Hair follicle dermal papilla cell (primary cell): ENCODE measurements at places on chromosomes 6 and 20. TPM values are rescaled to one million over a fixed set of nuclear protein-coding genes. Genes with fewer than 3 reads are reported as not detected.

The B4GALT5 gene
- 30.8 and 32.9 TPM in 2 replicates for total RNA-seq

The PDE10A gene
- 0.24 and 0.97 TPM in 2 replicates for total RNA-seq

The PKIB gene
- 0.12 and 0.16 TPM in 2 replicates for total RNA-seq

The RAET1G gene
- total RNA-seq = 1.3 and 1.9 TPM in 2 replicates

The NINL gene
- 10.6 and 16.4 TPM in 2 replicates for total RNA-seq

The OSBPL2 gene
- total RNA-seq = 45.4 and 46.6 TPM in 2 replicates

The GSTA3 gene
- not detected in 2 replicates for total RNA-seq

The CTCFL gene
- not detected in 2 replicates for total RNA-seq

The PTGIS gene
- total RNA-seq = 6.3 and 15.2 TPM in 2 replicates

The CYP21A2 gene
- total RNA-seq = 0.12 TPM in 1 of 2 replicates, not detected in the other

The PRND gene
- total RNA-seq = under 0.01 and 0.12 TPM in 2 replicates

The LRRN4 gene
- total RNA-seq = 0.12 and 0.16 TPM in 2 replicates

The TBX18 gene
- 20.4 and 27.3 TPM in 2 replicates for total RNA-seq

The GSTA1 gene
- total RNA-seq = not detected in 2 replicates

The GPR6 gene
- total RNA-seq = not detected in 2 replicates

The DNAH8 gene
- under 0.01 TPM in 1 of 2 replicates, not detected in the other for total RNA-seq

The TP53TG5 gene
- total RNA-seq = not detected in 2 replicates

The PIGU gene
- total RNA-seq = 8.8 and 12.6 TPM in 2 replicates

The GSTA2 gene
- total RNA-seq = not detected in 2 replicates

The SLC35F1 gene
- under 0.01 TPM in 1 of 2 replicates, not detected in the other for total RNA-seq

The HLA-DPB1 gene
- total RNA-seq = 10.9 and 18.3 TPM in 2 replicates

The SNPH gene
- 10.7 and 13.3 TPM in 2 replicates for total RNA-seq

The ANGPT4 gene
- under 0.01 TPM in 2 replicates for total RNA-seq

The MAS1 gene
- not detected in 2 replicates for total RNA-seq

The RSPO4 gene
- total RNA-seq = 7.1 and 8.3 TPM in 2 replicates

The ZBTB46 gene
- 0.36 and 0.81 TPM in 2 replicates for total RNA-seq

The SLC13A3 gene
- 2.3 and 2.4 TPM in 2 replicates for total RNA-seq

The ADGRB3 gene
- total RNA-seq = 0.61 and 2.1 TPM in 2 replicates

The PMEPA1 gene
- 13.8 and 16.8 TPM in 2 replicates for total RNA-seq

The LPA gene
- total RNA-seq = not detected in 2 replicates

The ATRN gene
- total RNA-seq = 39.3 and 47.5 TPM in 2 replicates

The SLC17A1 gene
- total RNA-seq = not detected in 2 replicates

The MRPS18B gene
- total RNA-seq = 70.2 and 80.8 TPM in 2 replicates

The SLC12A5 gene
- total RNA-seq = not detected in 2 replicates

The GRM1 gene
- 0.12 and 0.16 TPM in 2 replicates for total RNA-seq

The PROCR gene
- total RNA-seq = 21.7 and 24.2 TPM in 2 replicates
